ENCODE measurements at places on chromosomes 3 and 15.

DNA sequence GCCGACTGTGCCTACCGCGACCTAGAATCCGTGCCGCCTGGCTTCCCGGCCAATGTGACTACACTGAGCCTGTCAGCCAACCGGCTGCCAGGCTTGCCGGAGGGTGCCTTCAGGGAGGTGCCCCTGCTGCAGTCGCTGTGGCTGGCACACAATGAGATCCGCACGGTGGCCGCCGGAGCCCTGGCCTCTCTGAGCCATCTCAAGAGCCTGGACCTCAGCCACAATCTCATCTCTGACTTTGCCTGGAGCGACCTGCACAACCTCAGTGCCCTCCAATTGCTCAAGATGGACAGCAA, 1.4 kb downstream of the ISLR start:
- no peak for DNase-seq

DNA sequence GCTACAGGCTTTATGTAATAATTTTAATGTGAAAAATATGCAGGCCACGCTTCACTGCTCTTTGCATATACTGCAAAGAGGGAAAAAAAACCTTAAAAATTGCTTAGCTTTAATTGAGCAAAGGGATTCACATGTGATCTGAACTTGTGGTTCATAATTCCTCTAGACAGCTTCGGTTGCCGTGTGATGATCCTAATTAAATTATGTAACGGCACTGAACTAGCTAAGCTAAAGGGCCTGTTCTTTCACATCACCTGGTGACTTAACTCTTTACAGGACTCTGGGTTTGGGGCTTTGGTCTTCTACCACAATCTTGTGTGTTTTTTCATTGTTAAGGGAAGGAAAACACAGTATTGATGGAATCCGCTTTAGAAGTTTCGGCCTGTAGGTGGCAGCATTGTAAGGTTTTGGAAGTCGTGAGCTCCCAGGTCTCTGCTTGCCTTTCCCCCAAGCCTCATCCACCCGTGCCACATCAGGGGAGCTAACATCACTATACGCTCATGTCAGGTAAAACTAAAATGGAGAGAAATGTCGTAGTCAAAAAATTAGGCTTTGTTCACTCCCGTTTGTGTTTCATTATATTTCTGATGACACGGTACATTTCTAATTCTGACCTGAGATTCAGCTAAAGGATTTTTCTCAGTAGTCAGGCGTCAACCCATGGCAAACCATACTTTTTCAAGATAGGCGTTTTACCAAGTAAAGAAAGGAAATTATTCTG, 205.6 kb upstream of the DPH6 start:
- DNase-seq: peak; percentile 1

DNA sequence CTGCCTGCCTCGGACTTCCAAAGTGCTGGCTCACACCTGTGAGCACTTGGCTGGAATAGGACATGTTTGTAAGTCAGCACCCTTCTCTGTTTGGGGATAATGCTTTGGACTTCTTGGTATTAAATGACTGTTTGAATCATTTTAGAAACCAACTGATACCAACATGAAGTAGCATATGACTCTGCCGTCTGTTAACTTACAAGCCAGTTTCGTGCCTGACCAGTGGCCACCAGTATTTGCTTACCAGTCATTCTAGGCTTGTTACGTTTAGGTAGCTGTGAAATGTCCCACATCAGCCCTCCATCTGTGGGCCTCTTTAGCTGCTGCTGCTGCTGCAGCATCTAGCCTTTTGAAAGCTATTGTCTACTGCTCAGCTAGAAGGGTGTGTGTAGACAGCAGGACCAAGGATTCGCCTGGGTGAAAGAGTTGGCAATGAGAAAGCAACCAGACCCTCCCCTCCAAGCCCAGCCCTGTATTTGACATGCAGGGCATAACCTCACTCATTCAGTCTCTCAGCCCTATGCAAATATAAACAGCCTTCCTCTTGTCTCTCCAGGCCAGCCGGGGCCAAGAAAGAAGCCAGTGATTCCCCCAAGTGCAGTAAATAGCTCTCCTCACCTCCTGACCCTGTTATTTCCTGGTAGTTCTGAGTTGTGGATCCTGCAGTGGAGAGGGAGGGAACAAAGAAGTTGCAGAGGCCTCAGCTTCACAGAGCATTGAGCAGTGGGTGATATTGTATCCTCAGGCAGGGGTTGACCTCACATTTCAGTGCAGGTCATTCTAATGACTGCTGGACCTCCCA, 51.0 kb downstream of the NKIRAS1 start:
- no peak for DNase-seq

DNA sequence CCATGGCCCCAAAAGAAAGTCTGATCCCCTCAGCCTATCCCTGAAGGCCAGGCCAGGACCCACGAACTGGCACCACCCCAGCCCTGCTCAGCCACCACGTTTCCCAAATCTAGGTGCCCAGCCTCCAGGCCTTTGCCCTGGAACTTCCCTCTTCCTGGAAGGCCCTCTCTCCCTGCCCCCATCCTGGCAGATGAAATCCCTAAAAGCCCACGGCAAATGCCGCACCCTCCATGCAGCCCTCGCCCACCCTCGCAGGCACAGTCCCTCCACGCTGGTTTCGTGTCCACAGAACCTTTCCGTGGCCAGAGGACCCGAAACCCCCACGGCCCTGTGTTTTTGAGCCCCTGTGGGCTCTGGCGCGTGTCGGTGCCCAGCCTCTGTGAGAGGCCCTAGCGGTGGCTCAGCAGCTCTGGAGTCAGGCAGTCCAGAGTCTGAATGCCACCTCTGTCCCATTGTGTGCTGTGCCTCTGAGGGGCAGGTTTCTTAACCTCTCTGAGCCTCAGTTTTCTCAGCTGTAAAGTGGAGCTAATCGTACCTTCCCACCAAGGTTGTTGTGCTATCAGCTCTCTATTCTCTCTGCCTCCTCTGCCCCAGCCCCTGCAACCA, 138.5 kb upstream of the IQSEC1 start:
- DNase-seq: no peak

DNA sequence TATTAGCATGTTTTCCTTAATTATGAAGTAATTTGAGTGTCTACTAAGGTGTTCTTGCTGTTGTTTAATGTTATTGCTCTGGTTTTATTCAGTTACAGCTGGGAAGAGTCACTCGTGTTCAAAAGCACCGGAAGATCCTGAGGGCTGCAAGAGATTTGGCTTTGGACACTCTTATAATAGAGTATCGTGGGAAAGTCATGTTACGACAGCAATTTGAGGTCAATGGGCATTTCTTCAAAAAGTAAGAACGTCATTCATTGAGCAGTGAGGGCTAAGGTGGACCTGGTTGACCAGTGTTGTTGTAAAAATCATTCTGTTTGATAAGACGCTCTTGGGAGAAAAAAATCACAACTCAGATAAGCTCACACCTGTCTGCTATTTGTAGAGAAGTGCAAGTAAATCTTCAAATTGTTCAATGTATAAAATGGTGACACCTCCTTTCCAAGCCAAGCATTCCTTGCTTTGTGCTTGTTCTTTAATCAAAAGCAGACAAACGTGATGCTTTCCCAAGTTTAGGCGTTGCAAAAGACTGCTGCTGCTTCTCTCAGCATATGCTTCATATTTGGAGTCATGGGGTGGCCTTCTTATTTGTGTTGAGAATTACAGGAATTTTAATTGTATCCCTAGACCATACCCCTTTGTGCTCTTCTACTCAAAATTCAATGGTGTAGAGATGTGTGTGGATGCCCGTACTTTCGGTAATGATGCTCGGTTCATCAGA, 44.2 kb downstream of the SETD5 start:
- DNase-seq: no peak

- no peak for DNase-seq
These were observed 74.1 kb downstream of the DIPK2A start for GRCh38 chr3:144045766-144046165.

DNA sequence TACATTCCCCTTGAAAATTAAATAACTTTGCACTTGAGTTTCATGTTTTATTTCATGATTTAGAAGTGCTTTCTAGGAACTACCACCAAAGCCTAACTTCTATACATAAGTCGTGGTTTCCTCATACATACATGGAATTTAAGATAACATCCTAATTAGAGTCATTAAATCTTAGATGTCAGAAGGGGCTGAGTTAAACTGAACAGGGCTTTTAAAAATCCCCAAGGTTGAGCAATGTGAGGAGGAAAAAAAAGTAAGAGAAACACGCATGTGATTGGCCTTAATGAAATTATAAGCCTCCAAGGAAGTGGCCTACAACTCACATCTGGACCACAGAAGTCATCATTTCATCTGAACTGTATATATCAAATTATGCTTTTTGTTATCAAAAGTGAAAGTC, 303.1 kb upstream of the SEMA6D start:
- DNase-seq: no peak

GRCh38 chr3:69420781-69421520, 35.1 kb upstream of the FRMD4B start:
- DNase-seq: no peak

DNA sequence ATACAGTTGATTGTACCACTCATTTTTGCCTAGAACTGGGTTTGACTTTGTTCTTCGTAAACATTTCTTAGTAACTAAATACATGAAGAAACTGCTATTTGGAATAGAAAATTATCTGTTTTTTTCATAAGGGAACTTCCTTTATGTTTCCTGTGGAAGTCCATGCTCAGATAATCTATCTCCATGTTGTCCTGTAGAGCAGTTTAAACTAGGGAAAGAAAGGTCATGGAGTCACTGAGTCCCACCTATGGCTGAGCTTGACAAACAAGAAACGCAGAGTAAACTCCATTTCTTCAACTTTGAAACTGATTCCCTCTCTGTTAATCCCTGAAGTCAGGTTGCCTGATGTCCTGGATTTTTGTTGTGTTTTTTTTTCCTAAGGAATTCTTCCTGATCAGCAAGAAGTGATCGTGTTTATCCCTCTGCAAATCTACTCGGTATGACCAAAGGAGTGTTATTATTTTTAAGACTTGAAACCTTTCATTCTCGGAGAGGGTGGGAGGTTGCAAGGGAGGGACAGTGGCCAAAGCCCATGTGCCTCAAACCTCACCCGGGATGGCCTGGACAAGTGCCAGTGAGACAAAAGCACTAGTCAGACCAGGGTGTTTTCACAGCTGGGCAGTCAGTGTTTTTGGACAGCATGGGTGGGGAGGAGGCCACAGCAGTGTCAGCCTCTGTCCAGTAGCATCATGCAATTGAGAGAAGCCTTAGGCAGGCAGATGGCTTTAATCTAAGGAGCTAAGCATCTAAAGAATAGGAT, 129.8 kb upstream of the PHLDB2 start:
- DNase-seq: no peak

- no peak for DNase-seq
These were observed 59.1 kb downstream of the FMN1 start for GRCh38 chr15:33135355-33135781.

DNA sequence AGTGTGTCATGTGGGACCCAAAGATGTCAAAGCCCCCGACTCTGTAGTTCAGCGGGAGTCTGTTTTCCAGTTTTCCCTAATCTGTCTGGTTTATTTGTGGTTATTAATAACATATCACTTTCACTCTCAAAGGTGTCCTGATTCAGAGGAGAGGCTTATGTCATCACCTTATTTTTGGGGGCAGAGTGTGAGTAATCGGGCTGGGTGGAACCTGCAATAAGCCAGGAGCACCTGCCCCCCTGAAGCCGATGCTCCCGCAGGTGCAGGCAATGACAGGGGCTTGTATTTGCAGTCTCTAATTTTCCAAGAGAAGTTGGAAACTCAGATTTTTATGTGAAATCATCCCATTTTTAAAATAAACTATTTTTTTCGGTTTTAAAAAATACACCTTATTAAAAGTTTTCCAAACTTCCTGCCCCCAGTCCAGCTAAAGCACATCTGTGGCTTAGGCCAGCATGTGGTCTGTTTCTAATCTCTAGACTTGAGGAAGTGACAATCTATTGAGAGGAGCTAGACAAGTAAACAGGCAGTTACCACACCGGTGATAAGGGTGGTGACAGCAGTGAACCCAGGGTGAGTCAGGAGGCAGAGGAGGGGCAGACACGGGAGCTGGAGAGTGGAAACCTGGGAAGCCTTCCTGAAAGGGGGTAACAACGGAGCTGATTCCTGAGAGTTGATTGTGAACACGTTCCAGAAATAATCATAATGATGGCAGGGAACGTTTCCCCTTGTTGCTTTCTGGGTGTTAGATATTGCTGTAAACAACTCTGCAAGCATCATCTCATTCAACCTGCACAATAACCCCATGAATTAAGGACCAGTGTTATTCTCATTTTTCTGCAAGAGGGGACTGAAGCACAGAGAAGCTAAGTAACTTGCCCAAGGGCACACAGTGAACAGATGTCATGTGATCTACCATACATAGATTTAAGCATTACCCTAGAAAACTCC, 37.2 kb downstream of the BHLHE40 start:
- DNase-seq: no peak

- DNase-seq: no peak
These were observed 33.0 kb downstream of the KY start for GRCh38 chr3:134617608-134618477.

GRCh38 chr3:161265916-161266571, 44.9 kb downstream of the NMD3 start:
- no peak for DNase-seq

DNA sequence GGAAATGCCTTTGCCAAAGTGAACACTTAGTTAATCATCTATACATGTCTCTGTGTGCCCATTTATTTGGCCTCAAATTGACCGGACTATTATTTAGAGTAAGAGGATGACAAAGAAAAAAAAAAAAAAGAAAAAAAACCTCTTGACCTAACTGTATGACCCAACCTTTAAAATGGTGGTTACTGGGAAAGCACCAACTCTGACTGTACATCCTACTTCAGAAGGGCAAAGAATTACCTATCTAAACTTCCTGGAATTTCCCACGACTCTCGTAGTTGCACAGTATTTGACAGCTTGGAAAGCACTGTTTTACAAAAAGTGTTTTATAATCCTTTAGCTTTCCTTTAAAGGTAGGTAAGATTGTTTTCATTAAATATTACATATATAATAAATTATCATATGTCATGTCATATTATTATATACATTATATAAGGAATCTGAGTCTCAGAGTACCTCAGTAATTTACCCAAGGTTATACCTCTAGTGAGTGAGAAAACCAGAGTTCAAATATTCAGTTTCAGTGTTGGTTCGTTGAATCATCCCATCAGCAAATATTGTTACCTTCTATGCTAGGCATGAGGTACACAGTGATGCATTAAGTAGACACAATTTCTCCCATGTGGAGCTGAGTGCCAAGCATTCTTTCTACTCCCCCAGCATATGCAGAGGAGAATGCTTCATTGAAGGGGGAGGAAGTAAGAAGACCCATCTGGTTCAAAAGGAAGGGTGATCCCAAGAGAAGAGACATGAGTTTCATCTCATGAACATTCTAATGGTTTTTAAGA, 5.0 kb downstream of the BCL2A1 start:
- DNase-seq: no peak

- peak; percentile 18 for DNase-seq
These were observed 417 bp downstream of the HACD2 start for GRCh38 chr3:123584284-123584987.

GRCh38 chr3:18382760-18383369, 42.3 kb downstream of the SATB1 start:
- DNase-seq: no peak

- DNase-seq: no peak
These were observed 47.9 kb downstream of the TLE3 start for GRCh38 chr15:70049701-70050301.
